ENCODE measurements at places on chromosomes 5 and 9.

GRCh38 chr9:99345451-99345850 is 123.4 kb downstream of the SEC61B start:
- DNase-seq, result no peak

- no peak for DNase-seq
Measured at GRCh38 chr9:98615633-98616032, 93.1 kb downstream of the GABBR2 start.

- no peak for DNase-seq
Measured at GRCh38 chr9:124399323-124399967, 15.8 kb downstream of the PSMB7 start.

DNA sequence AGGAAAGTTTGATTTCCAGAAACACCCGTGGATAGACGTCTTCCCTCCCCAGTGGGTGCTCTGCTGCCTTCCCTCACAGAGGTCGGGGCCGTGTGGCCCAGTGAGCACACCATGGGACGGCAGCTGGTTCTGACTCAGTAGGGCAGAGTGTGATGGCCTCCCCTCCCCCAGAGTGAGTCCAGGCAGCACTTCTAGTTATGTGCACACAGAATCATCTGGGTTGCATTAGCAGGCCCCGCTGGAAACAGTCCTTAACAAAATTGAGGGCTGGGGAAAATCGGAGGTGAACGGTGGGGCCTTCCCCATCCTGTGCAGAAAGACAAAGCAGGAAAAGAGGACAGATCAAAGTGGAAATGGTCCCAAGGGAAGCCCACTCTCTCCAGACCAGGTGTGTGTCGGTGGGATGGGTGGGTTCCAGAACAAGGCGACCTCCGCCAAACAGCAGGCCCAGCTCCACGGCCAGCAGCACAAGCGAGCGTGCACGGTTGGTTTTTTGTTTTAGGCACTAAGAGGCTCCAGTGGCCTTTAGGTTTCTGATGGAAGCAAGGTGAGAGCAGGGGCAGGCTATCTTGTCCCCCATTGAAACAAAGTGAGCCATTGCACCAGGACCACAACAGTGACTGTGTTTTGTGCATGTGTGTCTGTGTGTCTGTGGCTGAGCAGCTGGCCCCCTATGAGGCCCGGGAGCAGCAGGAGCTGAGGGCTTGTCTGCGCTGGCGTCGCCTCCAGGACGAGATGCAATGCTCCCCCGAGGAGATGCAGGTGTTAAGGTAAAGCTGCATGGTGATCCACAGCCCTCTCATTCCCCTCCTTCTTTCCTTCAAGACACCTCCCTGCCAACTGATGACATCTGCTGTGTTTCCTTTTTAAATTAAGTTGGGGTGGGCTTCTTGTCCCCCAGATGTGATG is 201.5 kb downstream of the AOPEP start:
- no peak for DNase-seq

All from epithelial cell of esophagus (primary cell).